Activated naive CD4-positive, alpha-beta T cell treated with anti-CD3 and anti-CD28 coated beads, Interleukin-2, amount 10 ng/mL, durations not matched to agents 7 days and 5 days (primary cell): ENCODE measurements at places on chromosomes 3 and 15.

DNA sequence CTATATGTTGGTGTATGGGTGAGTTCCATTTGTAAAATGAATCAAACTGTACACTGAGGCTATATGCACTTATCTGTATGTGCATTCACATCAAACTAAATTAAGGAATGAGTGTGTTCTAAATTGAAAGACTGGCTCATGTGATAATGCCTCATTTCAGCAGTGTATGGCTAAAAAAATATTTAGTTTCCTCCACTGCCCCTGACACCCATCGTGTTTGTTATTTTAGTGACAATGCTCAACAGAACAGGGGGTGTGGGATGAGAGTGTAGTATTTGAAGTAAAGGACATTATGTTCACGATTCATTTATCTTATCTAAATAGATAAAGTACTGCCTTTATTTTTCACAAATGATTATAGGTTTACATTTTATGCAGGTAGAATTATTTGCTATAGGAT is 301.1 kb upstream of the ARPP21 start:
- H3K4me3 ChIP-seq = no peak overlapping the region
- no peaks in the 10 kb centered on the region for H3K4me1 ChIP-seq
- no peaks in the 10 kb centered on the region for H3K36me3 ChIP-seq
- H3K27ac ChIP-seq = no peak overlapping the region
- DNase-seq = no peak

DNA sequence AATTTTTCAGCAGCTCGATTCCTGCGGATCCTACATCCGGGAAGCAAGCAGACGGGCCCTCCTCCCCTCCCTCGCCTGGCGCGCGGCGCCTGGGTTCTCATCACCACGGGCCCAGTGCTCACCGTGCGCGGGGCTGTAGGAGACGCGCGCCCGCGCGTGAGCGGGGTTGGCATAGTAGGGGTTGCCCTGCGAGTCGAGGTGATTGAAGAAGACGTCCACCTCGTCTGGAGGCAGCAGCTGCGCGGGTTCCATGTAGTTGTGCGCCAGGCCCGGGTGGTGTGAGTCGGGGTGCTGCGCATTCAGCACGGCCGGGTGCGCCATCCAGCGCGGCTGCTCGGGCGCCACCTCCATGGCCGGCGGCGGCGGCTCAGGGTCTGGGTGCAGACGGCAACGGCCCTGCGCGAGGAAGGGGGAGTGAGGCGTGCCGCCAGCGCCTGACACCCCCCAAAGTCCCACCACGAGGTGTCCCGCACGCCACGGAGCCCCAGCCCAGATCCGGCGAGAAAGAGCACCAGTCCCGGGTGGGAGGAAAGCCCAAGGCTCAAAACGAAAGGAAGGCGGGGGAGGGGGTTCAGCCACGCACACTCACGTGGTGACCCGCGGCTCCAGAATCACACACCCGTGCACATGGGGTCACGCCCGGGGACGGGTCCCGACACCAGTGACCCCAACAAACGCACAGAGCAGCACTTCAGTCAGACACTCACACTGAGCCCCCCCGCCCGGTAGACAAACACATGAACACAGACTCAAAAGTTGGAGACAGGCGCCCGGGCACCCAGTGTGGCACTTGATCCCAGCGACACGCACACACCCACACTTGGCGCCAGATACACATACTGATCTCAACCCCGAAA is 6.1 kb downstream of the GATA2 start:
- H3K4me3 ChIP-seq = peak overlapping the region; percentile 63
- no peak overlapping the region for H3K27ac ChIP-seq
- peaks cover 28% of the 10 kb centered on the region for H3K4me1 ChIP-seq

DNA sequence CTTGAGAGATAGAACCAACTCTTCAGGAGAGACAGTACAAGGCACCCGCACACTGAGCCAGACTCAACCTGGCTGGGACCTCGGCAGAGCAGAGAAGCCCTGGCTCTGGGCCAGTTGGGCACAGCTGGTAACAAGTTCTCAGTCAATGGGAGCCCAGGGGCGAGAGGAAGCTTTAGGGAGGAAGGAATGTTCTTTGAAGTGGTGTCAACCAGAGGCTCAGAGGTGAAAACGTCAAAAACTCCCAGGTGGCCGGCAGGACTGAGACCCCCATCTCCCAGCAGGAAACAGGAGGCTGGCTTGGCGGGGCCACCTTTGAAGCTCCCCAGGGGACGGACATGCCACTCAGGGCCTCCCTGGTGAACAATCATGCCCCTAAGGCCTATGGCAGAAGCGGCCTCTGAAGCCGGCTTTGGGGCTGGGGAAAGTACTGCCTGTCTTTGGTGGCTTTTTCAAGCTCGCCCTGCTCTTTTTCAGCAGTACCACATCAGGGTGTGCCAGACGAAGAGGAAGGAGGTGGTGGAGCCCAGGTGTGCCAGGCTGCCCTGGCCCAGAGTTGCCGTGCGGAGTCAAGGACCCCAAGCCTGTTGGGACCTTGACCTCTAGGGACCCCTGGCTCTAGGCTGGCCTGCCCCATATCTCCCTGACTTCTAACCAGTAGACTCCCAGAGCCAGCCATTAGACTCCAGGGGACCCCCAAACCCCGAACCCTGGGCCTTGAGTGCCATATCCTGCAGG is 16.7 kb upstream of the TBC1D21 start:
- H3K4me3 ChIP-seq = no peak overlapping the region
- no peak for DNase-seq
- no peaks in the 10 kb centered on the region for H3K4me1 ChIP-seq
- no peaks in the 10 kb centered on the region for H3K36me3 ChIP-seq
- H3K27me3 ChIP-seq = peaks cover 45% of the 10 kb centered on the region

DNA sequence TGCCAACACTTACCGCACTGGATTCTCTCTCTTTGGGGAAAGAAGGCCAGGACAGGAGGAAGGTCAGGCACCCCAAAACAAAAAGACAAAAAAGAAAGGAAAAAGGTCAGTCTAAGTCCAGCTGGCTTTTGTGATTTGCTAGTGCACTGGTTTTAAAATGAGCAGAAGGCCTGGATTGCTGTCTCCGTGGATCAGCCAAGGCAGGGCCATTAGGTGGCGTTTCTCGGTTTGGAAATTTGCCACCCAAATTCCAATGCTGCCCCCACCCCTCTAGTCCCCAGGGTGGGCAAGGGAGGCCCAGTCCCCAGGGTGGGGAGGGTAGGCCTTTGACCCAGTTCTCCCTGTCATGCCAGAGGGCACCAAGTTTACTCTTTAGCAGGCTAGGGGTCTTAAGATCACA is 33.3 kb downstream of the TLE3 start:
- DNase-seq = no peak
- no peak overlapping the region for H3K27ac ChIP-seq
- H3K36me3 ChIP-seq = peaks cover 52% of the 10 kb centered on the region
- H3K4me3 ChIP-seq = no peak overlapping the region
- no peaks in the 10 kb centered on the region for H3K4me1 ChIP-seq
